ENCODE measurements at places on chromosomes 11 and 22.

- DNase-seq, result no peak
Observed at GRCh38 chr22:24107661-24108060, 73.6 kb upstream of the SUSD2 start.

DNA sequence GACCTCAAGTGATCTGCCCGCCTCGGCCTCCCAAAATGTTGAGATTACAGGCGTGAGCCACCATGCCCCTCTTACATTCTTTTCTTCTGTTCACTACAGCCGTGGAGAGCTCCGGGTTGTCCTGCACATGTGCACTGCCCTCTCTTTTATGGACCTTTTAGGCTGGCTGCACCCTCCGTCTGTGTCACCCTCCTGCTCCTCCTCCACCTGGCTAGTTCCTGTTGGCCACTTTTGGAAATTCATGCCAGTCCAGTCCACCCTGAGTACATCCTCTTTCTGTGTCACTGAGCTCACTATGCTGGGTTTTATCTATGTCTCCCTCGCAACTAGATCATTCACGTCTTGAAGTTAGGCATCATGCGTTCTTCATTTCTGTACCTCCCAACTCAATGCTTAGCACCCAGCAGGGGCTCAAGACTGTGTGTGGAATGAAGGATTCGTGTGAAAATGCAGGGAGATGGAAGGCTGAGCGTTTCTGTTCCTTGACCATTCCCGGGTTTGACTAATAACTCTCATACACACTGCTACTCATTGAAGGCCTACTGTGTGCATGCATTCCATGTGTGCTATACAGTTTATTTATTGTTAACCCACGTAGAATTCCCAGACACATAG is 60.6 kb downstream of the PTPRJ start:
- no peak for DNase-seq

DNA sequence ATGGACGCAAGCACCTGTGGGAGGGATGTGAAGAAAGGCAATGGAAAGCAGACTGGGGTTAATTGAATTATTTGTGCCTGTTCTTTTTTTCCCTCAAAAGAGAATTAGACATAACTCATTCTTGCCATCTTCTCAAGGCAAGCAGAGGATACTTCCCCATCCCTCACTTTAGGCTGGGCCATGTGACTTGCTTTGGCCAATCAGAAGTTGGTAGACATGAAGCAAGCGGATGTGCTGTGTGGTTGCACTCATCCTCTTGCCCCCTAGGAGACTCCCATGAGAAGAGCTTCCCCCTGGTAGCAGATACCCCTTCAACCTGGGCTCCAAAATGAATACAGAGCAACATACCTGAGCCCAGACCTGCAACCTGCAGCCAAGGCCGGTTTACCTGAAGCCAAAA is 124.4 kb upstream of the ZC3H12C start:
- DNase-seq, result no peak

GRCh38 chr11:95907476-95907875 is 16.4 kb downstream of the MTMR2 start:
- DNase-seq, result no peak

DNA sequence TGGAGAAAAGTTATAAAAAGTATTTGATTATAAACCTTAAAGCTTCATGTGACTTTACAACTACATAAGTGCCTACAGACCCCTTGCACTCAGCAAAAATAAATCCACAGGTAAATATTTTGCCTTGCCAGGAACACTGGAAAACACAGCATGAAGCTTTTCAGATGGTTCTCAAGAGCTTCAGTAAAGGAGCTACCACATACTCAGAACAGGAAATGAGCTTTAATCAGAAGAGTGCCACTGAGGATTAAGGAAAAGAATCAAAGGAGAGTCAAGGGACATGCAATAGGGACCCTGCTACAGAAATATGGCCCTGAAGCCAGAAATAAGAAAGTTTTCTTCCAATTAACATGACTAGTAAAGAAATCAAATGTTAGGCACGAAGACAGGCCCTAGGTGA is 1.2 kb downstream of the CASP1 start:
- no peak for DNase-seq

GRCh38 chr22:40239345-40239683 is 61.6 kb downstream of the TNRC6B start:
- DNase-seq, result no peak

- DNase-seq, result no peak
Observed at GRCh38 chr11:64967375-64967774, 4.5 kb downstream of the MAJIN start.

DNA sequence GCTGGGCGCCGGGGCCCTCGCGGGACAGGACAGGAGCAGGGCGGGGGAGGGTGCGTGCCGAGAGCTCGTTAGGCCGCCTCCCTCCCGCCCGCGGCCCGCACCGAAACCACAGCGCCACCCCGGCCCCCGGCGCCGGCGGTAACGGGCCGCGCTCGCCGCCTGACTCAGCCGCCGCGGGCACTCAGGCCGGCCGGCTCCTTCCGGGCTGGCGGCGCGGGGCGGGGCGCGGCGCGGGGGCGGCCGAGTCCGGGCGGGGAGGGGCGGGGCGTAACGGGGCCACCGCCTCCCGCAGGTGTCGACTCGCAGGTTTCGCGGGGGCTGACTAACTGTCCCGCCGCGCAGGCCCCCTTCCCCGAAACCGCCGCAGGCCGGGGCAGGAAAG is at the start of gene AP5B1:
AP5B1 (minus strand) TSS at position 207 of the 382 bp plus-strand sequence. CDS start 385 bp downstream, outside the sequence.
- DNase-seq, result no peak

- no peak for DNase-seq
Observed at GRCh38 chr11:72475381-72475780, 41.0 kb upstream of the CLPB start.

GRCh38 chr11:110530900-110531741 is 101.4 kb downstream of the FDX1 start:
- DNase-seq, result no peak

GRCh38 chr22:43789452-43789851 is 22.7 kb downstream of the EFCAB6 start:
- DNase-seq, result no peak

- DNase-seq, result no peak
Observed at GRCh38 chr11:119362741-119363080, 16.2 kb upstream of the MFRP start.

DNA sequence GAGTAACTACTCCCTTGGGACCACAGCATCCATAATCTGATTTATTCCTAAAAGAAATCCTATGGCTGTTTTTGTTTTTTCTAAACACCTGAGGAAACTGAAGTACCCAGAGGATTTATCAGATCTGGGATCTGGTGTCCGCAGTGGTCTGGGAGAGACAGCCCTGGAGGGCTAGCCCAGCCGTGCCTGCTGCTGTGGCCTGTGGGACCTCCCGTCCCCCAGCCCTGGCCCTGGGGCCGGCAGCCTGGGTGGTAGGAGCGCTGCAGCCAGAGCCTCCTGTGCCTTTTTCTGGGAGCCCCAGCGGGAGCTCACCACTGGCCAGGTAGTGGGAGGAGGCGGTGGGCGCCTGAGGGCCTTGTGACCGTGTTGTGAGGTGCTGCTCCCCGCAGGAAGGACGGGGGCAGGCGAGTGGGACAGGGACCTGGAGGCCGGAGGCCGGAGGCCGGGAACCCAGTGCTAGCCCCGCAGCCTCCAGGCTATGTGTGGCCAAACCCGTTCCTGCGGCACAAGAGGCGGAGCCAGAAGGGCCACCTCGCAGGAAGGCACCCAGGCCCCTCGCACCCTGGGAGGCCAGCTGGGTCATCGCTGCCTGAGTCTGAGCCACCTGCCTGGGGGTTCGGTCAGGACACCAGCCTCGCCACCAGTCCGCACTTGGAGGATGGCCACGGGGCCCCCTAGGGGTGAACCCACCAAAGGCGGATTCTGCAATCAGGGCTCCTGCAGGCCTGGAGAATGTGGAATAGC is 18.2 kb upstream of the C11orf96 start:
- no peak for DNase-seq

GRCh38 chr11:72443016-72443415 is 8.7 kb upstream of the CLPB start:
- no peak for DNase-seq

- DNase-seq, result no peak
Observed at GRCh38 chr11:1829039-1829820, 5.6 kb upstream of the SYT8 start.

DNA sequence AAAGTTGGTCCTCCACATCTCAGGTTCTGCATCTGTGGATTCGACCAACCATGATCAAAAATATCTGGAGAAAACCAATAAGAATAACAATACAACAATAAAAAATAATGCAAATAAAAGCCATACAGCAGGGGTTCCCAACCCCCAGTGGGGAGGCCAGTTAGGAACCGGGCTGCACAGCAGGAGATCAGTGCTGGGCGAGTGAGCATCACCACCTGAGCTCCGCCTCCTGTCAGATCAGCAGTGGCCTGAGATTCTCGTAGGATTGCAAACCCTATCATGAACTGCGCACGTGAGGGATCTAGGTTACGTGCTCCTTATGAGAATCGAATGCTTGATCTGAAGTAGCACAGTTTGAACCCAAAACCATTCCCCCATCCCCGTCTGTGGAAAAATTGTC is 25.4 kb upstream of the MYO18B start:
- DNase-seq, result no peak

GRCh38 chr11:2420502-2421225 is 20.1 kb downstream of the TSSC4 start:
- DNase-seq, result no peak

DNA sequence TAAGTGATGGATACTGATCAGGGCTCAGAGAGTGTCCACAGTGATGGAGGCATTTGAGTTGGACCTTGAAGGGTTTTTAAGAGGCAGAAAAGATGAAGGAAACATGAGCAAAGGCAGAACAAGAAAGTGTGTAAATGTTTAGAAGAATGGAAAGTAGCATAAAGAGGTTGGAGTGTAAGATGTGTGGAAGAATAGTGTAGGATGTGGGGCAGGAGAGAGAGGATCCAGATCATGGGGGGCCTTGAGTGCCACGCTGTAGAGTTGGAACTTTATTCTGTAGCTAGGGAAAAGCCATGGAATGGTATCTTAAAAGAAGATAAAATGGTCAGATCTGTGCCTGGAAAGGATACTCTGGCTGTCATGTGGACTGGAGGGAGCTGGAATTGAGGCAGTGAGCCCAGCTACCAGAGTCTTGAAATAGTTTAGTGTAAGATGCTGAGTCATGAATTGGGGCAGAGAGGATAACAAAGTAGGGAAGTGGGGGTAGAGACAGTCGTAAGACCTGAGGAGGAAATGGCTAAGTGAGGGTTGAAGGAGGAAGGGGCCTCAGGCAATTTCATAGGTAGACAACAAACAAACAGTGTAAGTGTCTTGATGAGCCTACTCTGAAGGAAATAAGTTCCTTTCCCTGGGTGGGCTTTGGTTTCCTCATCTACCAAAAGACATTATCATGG is 6.7 kb downstream of the KCNE3 start:
- no peak for DNase-seq

- no peak for DNase-seq
Observed at GRCh38 chr11:1969035-1969434, 21.9 kb downstream of the MRPL23 start.

DNA sequence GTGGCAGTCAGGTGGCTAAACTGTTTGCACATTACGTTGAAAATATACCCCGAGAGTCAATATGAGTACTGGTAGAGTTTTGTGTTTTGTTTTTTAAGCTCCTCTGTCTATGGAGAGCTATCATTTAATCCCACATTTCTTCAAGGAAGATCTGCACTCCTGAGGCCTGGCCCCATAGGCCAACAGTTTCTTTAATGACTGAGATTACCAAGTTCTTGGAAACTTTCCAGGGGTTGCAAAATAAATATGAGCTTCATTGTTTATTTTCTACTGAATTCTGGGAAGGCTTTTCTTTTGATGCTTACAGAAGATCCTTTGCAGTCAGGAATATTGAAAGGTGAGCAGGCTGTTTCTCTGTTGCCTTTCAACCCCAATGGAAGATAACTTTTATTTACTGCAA is 452.0 kb downstream of the JRKL start:
- DNase-seq, result no peak

DNA sequence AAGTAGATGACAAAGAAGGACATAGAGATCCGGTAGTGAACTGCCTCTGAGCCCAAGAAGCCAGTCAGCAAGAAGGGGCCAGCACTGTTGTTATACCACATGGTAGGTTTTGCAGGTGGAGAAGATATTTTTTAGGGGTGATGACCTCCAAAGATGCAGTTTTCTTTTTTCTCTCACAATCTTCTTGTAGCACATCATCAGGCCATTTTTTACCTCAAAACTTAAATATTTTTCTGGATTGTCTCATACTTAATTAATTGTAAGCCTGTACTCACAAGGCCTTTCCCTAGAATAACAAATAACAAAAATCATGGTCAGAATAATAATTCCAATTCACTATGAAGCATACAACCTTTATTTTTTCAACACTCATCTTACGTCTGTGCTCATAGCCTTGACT is at the start of gene OR51B4:
OR51B4 (minus strand) TSS at position 101 of the 400 bp plus-strand sequence; CDS start at position 101, 0 bp downstream.
- DNase-seq, result no peak

DNA sequence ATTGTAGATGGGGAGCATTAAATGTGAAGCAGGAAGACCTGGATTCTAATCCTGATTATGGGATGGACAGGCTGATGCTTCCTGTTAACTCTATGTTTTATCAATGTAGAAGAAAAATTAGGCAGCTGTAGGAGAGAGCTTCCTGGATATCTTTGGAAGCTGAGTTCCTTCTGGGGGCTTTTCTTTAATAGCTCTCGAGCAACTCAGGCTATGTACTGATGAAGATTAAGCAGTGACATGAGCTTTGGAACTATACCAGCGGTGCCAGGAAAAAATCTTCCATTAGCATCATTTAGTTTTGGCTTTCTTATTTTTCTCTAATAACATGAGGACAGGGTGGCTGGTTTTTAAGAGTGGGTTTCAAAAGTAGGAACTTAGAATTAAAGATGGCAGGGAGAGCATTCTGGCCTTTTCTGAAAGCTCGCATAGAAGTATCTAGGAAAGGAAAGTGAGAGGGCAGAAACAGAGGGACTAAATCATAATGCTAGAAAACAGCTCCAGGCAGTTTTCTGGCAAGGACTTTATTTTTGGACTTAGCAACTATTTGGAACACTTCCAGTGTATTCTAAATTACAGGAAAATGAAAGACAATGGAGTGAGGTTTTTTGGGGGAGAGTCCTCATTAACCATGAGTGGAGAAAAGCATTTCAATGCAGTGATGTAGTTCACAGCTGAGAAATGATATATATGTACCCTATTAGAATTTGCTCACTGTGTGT is 69.2 kb upstream of the RRM1 start:
- DNase-seq, result no peak

DNA sequence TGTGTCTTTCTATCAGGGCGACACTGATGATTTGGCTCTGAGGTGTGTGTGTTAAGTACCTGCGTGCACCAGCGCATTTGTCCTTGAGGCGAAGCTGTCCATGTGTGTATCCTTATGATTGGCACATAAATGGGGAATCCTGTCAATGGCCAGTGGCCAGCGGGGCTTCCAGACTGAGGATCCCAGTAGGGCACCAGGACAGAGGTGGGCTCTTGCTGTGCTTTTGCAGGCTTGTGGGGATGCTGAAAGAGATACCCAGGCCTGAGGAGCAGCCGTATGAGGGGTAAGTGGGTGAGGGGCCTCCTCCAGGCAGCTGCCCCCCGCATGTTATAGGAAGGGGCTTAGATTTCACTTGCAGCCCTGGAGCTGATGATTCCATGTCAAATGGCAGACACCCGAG is 156.8 kb downstream of the ST3GAL4 start:
- no peak for DNase-seq

GRCh38 chr11:130156108-130157022 is 3.2 kb upstream of the ST14 start:
- DNase-seq, result no peak

GRCh38 chr11:24965748-24966147 is 468.9 kb downstream of the LUZP2 start:
- DNase-seq, result no peak

GRCh38 chr22:20583471-20583922 is 76.1 kb downstream of the MED15 start:
- no peak for DNase-seq
